ENCODE measurements at places on chromosomes 2 and 18.
A peak's percentile ranks its signal among the peaks of the same experiment; 100 is the strongest.

DNA sequence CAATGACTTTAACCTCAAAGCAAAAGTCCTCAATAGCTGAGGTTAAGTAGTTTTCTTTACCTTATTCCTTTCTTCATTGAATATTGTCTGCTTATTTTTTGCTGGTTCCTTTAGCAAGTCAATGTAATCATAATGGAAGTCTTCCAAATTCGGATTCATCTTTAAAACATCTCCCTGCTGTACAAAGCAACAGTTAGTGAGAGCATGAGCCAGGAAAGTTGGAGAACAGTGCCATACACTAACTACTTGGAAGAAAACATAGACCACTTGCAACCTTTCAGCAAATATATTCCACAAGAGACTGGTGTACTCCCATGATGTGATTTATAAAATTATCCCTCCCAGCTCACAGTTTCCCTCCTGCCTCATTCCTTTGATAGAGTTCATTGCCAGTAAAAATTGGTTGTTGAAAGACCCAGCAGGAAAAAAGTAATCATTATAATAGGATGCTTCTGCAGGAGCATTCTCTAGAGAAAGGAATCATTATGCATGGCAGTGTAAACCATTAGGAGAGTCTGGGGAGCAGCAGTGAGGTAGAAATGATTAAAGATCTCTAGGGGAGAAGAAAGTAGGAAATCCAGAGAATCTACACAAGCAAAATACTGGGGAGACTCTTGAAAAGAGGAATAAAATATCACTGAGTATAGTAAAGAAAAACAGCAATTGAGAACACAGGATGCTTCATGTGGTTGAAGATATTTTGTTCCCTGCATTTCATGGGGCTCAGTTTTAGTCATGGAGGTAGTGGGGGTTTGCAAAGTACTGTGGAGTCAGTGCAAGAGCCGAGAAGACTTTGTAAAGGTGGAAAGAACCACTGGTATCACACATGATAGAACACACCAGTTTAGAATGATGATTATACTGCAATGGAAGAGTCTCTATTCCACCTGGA lies 38.6 kb upstream of the TTN start:
- DNase-seq = no peak

- no peak for DNase-seq
Measured at GRCh38 chr2:42410742-42411514, 49.9 kb upstream of the COX7A2L start.

GRCh38 chr2:184767059-184767458 lies 168.7 kb downstream of the ZNF804A start:
- no peak for DNase-seq

DNA sequence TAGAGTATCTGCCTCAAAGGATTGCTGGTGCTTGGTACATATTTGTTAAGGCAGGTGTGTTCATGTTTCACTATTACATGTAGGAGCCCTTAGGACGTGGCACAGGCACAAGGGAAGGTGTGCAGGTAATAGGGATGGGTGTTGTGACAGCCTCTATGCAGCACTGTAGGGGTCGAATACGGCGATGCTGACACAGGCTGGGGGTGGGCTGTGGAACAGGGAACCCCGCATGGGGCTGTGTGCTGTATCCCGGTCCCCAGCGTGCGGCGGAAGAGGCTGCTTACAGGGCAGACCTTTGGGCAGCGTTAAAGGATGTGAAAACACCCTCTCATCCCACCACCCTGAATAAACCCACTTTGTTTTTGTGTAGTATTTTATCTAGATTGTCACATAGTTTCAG lies 21.5 kb downstream of the B3GNT2 start:
- no peak for DNase-seq

- no peak for DNase-seq
Measured at GRCh38 chr18:48884306-48884705, 66.5 kb downstream of the SMAD7 start.

DNA sequence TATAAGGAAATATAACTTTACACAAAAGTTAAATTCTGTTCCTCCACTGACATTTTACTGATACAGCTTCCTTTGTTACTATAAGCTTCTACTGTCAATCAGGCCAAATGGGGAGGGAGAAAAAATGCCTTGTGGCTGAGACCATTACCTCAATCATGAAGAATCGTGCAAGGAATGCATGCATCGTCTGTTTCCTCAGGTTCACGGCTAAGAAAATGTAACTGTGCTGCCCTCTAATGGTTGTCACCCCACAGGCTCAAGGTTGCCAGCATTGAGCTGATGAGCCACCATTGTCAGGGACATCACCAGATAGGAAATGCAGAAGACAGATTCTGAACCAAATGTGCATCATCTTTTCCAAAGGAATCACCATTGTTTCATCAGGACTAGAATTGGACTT lies 426.9 kb downstream of the CDH2 start:
- no peak for DNase-seq

GRCh38 chr2:152086231-152086630 lies 12.6 kb downstream of the CACNB4 start:
- DNase-seq = no peak

DNA sequence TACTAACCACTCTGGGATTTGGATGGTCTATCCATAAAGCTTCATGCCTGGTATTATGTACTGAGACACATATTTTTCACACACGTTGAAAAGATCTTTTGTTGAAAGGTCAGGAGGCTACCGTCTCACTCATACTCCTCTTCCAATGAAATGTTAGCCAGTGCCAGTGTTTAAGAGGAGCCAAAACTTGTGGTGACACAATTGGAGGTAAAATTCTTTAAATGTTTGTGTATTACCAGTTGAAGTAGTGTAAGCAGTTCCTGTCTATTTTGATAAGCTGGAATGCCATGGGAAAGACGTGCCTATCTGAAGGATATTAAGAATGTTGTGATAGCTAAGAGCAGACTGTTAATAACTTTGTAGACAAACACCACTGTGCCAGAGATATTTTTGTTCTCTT lies 32.1 kb downstream of the MARCHF7 start:
- no peak for DNase-seq

DNA sequence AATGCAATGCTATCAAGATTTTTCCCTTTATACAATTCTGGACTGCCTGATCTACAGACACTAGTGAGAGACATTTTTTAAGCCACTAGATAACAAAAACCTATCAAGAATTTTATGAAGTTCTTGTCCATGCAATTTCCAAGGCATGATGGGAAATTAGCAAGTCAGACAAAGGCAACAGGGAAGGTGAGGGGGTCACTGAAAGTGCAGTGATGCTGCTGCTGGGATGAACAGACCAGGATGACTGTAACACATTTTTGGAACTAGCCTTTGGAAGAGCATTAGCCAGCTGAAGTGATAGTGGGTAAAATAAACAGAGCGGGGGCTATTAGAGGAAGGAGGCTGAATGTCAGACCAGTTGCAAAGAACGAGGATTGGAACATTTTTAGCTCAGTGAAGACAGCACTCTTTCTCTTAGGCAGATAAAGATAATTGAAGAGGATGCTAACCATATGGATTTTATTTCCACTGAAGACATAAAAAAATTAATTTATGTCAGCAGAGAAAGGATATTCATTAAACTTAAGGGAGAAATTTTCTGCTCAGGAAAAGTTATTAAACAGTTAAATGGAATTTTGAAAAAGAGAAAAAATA lies 17.9 kb downstream of the NRXN1 start:
- DNase-seq = no peak

DNA sequence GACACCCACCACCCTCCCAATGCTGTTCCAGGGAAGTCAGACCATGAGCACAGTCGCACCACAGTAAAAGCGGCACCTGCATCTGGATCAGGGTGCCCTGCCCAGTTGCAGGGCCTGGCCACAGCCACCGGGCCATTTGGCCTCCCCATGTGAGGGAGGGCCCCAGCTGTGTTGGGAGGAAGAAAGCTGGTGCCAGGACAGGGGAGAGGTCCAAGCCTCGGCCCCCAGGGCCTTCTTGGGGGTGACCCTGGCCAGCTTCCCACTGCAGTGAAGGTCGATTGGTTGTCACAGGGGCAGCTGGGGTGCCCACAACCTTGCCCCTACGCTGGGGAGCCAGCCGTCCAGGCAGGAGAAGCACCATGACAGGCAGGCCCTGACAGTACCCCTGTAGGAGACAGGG lies 183.2 kb upstream of the RAB6C start:
- DNase-seq = no peak

DNA sequence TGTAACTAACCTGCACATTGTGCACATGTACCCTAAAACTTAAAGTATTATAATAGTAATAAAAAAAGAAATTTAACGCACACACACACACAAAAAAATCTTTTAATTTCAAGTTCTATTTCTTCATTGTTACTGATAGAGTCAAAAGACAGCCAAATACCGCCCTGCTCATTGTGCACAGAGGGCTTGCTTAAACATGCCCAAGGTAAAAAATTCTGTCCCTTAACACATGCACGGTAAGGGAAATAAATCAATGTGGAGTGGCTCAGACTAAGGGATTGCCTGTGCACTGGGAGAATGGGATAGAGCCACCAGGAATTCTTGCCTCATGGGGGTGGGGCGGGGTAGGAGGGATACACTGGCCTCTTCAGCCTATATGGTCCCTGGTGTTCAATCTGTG lies 468.0 kb downstream of the NUP35 start:
- no peak for DNase-seq

GRCh38 chr2:171598713-171599319 lies 76.5 kb downstream of the CYBRD1 start:
- DNase-seq = peak; percentile 40

DNA sequence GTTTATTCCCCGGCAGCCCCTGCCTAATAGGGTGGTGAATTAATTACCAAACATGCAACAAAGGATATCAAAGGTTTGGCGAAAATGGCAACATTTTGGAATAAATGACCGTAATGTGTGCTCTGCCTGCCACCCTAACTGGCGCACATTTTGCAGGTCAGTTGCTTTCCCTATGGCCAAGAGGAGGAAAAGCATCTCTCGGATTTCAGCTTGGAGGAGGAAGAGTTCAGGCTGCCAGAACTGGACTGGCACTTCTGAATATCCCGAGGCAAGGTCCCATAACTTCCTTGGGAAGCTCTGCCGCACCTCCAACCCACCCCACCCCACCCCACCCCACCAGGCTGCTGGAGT lies 37.1 kb downstream of the SLC25A52 start:
- no peak for DNase-seq

DNA sequence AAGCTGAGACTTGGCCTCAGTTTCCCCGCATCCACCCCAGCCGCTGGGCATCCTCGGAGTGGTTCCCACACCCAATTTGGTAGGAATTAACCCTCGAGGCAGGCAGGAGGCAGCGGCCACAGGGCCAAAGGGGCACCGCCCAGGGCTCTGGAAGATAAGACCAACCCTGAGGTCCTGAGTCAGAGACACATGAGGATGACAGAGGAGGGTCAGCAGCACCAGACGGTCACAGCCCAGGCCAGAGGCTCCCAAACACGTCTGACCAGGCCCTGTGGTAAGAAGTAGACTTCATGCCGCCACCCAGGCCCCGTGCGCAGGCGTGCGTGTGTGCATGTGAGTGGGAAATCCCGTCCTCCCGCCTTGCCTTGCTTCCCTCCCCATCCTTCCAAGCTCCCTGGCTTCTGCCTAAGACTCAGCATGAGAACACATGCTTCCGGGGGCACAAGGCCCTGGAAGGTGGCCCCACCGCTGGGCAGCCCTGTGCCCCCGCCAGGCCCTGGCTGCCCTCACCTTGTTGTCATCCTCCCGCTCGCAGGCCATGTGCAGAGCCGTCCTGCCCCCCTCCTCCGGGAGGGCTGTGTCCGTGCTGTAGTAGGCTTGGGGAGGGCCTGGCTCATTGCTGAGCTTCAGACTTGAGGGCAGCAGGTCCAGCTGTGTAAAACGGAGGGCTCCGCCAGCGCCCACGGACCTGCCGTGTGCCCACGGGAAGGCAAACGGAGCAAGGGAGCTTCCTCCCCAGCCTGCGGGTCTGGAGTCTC lies 46.3 kb downstream of the ANKMY1 start:
- no peak for DNase-seq

DNA sequence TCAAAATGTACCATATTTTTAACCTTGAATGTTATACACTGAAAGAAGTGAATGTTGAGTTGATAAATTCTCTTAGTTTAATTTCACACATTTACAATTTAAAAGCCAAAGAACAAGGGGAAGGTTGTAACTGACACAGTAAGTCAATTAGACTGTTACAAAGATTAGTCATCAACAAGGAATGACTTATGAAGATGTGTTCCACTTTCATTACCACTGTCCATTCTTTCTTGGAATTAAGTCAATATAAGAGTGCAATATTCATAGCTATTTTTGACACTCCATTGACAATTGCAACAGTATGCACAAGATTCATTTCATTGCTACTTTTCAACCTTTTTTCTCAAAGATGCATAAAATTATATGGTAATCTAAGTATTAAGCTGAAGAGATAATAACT lies 291.3 kb downstream of the RIT2 start:
- no peak for DNase-seq

GRCh38 chr18:48002933-48003365 lies 72.5 kb upstream of the SMAD2 start:
- DNase-seq = no peak

GRCh38 chr2:95122197-95122551 lies 566 bp upstream of the MRPS5 start:
- DNase-seq = no peak

DNA sequence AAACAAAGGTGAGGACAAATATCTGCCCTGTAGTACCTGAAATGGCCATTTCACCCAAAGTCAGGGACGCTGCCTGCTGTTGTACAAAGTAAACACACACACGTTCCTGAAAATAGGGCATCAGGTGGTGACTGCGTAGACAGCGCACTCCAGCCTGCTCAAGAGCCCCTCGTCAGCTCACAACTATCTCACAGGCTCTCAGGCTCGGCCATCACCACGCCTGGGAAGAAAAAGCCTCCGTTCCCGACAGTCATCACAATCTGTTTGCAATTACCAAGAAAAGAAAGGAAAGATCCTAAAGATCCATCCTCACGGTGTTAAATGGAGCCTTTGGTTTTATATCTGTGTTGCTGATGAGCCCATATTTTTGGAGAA lies 230.2 kb downstream of the ZNF516 start:
- no peak for DNase-seq

- no peak for DNase-seq
Measured at GRCh38 chr2:31223026-31223425, 5.7 kb upstream of the CAPN14 start.

DNA sequence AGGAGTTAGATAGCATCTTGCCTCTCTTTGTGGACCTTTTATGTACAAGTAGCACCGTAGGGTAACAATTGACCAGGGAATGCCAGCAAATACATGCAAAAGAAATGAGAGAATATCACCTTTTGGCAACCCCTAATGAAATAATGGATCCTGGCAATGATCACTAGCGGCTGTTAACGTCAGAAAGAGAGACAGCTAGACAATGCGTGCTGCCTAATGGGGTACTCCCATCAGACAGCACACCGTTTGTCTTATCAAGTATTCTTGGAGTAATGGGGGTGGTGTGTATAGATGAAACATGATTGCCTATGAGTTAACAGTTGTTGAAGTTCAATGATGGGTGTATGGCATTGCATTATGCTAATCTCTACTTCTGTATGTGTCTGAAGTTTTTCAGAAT lies 1.6 kb downstream of the ELAC1 start:
- no peak for DNase-seq

- no peak for DNase-seq
Measured at GRCh38 chr2:11726384-11726783, 20.0 kb upstream of the LPIN1 start.

DNA sequence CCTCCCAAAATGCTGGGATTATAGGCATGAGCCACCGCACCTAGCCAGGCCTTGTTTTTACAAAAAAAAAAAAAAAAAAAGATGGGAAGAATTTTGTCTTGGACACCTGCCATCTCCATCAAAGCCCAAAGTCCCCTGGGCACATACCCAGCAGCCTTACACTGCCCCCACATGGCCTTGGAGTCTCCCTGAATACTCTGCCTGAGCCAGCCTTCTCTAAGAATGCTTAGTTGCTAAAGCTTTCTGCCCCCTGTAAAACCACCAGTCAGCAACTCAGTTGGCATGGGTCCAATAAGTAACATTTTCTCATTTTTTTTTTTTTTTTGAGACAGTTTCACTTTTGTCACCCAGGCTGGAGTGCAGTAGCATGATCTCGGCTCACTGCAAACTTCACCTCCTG lies 40.6 kb downstream of the SPC25 start:
- DNase-seq = no peak
